Tibial artery (tissue), 4 donors: ENCODE measurements at places on chromosomes 3 and 15.

DNA sequence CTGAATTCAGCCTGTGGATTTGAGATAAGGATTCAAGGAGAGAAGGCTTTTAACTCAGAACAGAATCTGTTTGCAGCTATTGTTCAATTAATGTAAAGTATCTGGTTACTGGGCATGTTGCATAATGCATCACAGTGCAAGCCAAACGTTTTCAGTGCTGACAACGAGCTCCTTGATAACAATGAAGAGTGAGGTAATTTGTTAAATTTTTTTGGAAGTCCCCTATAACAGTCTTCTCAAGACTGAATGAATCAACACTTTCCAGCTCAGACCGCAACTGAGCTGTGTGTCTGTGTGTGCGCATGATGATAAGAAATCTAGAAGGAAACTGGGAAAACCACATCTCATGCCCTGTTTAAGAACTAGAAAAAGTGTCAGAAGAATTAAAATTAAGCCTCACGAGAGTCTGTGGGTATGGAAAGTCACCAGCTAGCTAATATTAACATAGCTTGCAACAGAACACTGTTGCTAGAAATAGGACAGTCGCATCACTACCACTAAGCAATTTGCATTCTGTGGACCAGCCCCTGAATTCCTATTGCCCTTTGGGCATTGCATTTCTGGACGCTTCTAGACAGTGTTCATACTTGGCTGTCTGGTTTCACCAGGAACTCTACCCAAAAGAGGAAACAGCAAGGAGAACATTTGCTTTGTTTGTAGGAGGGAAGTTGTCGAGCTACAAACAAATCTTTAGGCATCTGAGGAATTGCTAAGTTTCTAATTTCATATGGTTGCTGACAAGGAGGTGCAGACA lies 43.7 kb upstream of the ATP2C1 start:
- no peak for DNase-seq

DNA sequence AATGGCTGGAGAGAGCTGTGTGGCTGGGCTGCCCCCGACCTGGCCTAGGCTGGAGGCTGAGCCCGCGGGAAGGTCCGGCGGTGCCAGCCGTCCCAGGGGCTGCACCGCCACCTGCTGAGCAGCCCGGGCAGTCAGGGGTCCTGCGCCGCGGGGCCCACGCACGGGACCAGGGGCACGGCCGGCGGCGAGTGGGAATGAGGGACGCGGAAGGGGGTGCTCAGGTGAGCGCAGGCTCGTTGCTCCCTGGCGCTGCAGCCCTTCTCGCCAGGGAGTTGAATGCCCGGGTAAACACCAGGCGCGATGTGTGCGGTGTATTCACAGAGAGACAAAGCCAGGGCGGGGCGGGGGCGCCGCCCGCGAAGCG lies 666 bp upstream of the SEMA3F start:
- DNase-seq = no peak

DNA sequence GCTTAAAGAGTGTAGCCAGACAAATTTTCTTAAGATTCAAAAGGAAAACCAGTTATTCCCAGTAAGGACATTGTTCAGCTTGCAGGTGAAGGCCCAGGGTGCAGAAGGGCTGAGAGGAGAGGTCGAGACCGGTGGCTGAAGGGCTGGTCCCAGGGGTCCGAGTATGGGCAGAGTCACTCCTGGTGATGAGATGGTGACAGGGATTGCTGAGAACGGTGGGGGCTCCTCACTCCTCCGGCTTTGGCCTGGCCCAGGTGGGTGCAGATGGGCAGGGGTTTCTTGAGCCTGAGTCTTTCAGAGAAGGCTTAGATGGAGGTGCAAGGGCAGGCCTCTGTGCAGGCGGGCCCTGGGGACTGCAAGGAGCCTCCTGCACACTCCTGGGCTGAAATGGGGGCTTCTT lies 56.2 kb downstream of the ZNF445 start:
- DNase-seq = no peak

- peak; percentile 88 for DNase-seq
Measured at GRCh38 chr15:75578948-75579920, at the start of gene PTPN9. TSS of gene PTPN9 (minus strand) at chr15:75579315. CDS start at chr15:75578776, 539 bp downstream.

DNA sequence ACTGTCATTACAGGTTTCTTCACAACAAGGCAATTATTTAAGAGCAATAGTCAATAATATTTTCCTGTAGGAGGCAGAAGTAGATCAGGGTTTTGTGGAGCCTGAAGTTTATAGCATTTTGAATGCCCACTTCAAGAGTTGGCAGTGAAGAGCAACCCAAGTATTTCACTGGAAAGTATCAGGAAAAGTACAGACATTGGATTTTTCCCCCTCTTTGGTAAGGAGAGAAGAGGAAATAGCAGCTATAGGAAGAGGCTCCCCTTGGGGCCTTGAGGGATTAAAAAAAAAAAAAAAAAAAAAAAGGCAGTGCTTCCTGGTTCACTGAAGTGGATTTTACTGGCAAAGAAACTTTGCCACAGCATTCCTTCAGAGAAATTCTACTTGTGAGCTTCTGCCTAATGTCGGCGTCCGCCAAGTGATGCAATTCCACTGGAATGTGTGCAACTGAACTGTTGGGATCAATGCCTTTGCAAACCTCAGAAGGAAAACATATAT lies 5.7 kb upstream of the CNTN6 start:
- peak; percentile 68 for DNase-seq

- peak; percentile 48 for DNase-seq
Measured at GRCh38 chr3:160981217-160981938, 123.8 kb downstream of the B3GALNT1 start.

DNA sequence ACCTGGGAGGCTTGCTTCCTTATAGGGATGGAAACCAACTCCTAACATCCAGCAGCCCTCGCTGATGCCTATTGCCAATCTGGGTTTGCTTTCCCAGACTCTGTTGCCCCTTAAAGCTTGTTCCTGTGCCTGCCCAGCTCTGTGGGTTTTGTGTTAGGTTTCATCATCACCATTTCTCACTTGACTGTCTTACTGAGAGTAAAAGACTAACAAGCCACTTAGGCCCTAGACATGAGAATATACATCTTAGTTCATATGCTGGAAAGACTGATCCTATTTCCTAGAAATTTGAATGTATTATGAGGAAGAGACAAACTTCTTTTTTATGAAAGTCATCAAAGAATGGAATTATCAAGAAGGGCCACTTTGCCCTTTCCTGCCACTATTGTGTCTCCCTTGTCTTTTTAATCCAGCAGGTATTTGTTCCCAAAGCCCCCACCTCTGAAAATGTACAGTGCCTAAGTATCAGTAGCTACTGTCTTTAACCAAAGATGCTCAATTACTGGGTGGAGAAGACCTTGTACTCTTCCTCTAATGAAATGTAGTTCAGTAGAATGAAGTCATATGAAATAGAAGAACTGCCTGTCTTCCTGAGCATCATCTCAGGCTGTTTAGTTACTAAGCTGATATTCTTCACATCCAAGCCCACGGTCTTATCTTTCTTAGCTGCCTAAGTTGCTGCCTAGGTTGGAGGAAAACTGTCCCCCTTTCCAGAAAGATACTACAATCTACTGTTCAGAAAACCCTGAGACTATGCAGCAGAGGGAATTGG lies 59.8 kb upstream of the ZPLD1 start:
- DNase-seq = no peak

DNA sequence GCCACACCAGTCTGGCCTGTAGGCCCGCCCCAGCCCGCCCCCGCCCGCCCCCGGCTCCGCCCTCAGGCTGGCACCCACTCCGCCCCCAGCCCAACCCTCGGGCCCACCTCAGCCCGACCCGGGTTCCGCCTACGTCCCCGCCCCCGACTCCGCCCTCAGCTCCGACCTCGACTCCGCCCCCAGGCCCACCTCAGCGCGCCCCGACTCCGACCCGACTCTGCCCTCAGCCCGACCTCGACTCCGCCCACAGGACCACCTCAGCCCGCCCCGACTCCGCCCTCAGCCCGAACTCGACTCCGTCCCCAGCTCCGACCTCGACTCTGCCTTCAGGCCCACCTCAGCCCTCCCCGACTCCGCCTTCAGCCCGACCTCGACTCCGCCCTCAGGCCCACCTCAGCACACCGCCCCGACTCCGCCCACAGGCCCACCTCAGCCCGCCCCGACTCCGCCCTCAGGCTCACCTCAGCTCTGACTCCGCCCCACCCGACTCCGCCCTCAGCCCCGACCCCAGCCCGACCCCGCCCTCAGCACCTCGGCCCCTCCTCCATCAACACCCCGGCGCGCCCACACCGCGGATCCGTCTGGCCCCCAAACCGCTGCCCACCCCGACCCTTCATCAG lies at the start of gene RAB43:
Gene RAB43 (minus strand): TSS at position 13 of the 620 bp plus-strand sequence. CDS start 315 bp downstream, outside the sequence.
- peak; percentile 81 for DNase-seq

DNA sequence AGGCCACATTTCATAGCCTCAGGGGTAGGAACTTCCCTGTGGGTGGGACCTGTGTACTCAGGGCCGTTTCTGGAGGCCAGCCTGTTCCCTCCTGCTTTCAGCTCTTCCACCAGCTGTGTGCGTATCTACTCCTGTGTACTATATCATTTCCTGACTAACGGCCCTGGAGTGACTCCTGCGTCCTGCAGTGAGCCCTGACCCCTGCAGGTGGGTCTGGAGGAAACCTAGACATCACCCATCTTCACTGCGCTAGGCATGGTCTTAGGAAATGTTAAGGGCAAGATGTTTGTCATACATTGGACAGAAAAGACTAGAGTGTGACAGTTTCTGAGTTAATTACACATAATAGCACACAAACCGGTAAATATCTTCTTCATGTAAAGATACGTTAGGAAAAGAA lies 297.3 kb downstream of the GABRB3 start:
- DNase-seq = no peak

- DNase-seq = no peak
Measured at GRCh38 chr15:41943543-41944312, 28.6 kb downstream of the EHD4 start.

DNA sequence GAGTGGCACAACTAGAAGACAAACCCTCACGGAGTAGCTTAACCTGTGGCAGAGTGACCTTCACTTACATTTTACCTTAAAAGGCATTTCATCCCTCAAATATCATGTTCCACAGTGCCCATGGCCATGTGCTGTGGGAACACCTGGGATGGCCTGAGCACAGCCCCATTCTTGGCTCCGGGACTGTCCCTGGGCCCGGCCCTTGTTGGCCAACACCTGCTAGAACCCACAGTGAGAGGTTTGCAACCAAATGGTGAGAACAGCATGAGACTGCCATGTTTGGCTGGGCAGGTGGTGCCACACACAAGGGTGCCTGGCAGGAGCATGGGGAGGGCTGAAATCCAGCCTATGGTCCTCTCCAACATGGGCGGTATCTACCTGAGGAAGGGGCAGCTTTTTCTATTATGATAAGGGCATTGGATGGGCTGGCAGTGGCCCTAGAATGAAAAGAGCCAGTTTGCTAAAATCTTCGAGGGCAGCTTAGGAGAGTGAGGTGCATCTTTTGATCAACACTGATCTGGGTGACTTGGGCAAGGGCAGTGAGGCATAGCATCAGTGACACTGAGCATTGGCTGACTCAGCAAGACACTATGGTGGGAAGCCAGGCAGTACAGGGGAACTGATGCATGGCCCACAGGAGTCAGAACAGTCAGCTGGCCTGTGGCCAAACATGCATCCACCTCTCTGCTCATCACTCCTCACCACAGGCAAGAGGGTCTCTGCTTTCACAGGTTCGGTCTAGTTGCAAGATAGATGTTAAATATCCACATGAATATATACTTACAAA lies 53.9 kb downstream of the SYNM start:
- DNase-seq = no peak

- DNase-seq = no peak
Measured at GRCh38 chr3:155019575-155019974, 60.5 kb upstream of the MME start.

DNA sequence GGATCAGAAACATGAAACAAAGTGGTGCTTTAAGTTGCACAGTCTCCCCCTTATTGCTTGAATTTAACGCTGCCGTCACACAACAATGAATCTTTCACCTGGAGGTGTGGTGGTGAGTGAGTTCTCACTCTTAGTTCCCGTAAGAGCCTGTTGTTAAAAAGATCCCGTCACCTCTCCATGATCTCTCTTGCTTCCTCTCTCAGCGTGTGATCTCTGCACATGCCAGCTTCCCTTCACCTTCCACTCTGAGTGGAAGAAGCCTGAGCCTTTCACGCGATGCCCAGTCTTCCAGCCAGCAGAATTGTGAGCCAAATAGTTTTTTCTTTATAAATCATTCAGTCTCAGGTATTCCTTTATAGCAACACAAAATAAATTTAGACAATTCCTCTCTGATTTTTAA lies 136.7 kb upstream of the CHL1 start:
- no peak for DNase-seq

GRCh38 chr3:42640771-42641370 lies 12.6 kb upstream of the ZBTB47 start:
- DNase-seq = no peak

DNA sequence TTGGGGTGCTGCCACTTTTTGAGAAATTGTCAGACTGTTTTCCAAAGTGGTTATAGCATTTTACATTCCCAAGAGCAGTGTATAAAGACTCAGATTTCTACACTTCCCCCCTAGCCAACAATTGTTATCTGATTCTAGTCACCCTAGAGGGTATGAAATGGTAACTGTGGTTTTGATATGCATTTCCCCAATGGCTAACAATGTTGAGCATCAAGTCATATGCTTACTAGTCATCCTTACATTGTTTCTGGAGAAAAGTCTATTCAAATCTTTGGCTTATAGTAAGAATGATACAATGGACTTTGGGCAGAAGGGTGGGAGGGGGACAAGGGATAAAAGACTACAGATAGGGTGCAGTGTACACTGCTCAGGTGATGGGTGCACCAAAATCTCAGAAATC lies 73.3 kb downstream of the CSNK1G1 start:
- no peak for DNase-seq

DNA sequence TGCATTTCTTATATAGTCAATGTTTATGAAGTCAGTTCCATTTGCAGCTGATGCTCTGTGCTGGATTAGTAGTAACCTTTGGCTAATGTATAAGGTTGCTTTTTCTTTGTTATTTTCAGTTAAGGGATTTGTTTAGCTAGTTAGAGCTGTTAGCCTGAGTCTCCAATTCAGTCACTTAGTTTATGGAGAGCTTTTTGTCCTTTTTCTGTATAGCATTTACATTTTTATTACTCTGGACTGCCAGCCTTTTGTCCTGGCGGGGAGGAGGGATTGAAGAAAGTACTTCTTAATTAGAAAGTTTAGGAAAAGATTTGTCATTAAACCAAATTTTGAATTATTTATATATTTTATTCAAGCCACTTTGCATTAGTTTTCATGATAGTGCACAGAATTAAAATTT lies 52.0 kb downstream of the DNAJC13 start:
- no peak for DNase-seq

DNA sequence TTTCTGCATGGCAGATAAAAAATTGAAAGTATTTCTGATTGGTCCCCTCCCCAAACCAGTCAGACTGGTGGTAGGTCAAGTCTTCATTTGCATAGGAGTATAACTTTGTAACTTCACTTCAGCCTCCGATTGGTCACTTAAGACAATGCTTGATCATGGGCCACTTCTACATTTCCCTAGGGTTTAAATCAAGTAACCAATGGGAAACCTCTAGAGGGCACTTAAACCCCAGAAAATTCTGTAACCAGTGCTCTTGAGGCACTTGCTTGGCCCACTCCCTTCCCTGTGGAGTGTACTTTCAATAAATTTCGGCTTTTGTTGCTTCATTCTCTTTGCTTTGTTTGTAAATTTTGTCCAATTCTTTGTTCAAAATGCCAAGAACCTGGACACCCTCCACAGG lies 225.5 kb downstream of the ARPP21 start:
- DNase-seq = no peak

GRCh38 chr3:49500205-49500731 lies 30.2 kb downstream of the DAG1 start:
- no peak for DNase-seq
